Hematopoietic multipotent progenitor cell treated with erythropoietin and hydrocortisone succinate and interleukin-3 and kit ligand, for 4 days (in vitro differentiated cells): ENCODE measurements at places on chromosomes 1 and 21.
A peak's percentile ranks its signal among the peaks of the same experiment; 100 is the strongest.

- DNase-seq, result no peak
Measured at GRCh38 chr1:32170991-32171390, 8.5 kb upstream of the TXLNA start.

DNA sequence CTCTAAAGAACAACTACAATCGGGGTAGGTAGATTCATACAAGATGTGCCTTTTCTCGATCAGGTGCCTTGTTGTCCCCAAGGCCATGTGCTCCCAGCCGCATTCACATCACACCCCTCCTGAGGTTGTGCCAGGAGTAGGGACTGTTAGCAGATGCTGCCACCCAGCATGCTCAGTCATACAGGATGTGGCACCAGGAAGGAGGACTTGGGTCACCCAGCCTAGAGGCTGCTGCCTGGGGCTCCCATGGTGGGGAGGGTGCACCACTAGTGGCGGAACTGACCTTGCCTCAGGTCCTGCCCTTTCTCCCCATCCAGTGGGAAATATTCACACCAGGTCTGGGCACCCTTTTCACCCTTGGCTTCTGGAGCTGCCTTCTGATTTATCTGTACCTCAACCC lies 8.3 kb downstream of the TEX35 start:
- no peak for DNase-seq

- no peak for DNase-seq
Measured at GRCh38 chr1:198610362-198610761, 28.5 kb upstream of the PTPRC start.

- no peak for DNase-seq
Measured at GRCh38 chr1:1162597-1163537, 10.8 kb upstream of the TTLL10 start.

- no peak for DNase-seq
Measured at GRCh38 chr1:207084232-207084631, 4.4 kb upstream of the C4BPB start.

DNA sequence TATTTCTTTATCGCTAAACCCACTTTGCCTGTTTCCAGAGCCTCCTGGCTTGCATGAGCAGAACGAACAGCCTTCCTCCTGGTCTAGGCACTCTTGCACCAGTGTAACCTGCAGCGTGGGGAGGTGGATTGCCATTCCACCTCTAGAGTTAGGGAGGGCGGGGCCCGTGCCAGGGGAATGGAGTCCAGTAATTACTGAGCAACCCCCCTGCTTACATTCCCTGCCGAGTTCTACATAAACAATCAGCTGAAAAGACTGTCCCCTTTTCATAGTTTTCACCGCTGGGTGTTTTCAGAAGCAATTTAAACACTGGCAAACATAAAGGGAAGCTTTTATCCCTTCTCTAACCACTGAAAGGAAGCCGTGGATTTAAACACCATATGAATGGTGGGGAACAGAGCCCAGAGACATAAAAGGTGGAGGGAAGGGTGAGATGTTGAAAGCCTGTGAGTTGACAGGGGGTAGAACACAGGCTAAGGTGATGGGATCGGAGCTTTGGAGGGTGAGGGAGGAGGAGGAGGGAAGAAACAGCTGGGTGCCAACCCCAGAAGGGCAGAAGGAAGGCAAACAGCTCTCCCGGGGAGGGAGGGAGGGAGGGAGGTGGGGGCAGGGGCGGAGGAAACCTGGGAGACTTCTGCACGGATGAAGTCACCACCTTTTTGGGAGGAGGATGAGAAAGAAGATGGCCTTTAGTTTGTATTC lies 68.0 kb upstream of the WDR26 start:
- DNase-seq, result no peak

GRCh38 chr1:211335522-211336157 lies 9.0 kb downstream of the TRAF5 start:
- DNase-seq, result no peak

- peak; percentile 66 for DNase-seq
Measured at GRCh38 chr1:169809370-169810095, 14.8 kb upstream of the METTL18 start.

DNA sequence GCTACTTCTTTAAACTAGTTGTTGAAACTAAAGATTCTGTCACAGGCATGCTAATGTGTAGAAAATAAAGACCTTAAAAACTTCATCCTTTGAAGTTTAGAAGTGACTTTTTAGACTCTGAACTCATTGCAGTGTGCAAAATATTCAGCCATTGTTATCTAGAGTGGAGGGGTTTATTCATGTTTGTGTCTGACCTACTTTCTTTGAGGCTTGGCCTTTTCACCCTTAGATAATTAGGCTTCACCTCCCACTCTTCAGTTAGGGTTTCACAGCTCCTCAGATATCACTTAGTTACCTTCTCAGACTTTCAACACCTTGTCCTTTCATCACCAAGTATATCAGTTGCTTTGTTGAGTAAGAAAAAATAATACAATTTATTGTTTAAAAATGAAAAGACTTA lies 75.9 kb downstream of the IVNS1ABP start:
- no peak for DNase-seq

DNA sequence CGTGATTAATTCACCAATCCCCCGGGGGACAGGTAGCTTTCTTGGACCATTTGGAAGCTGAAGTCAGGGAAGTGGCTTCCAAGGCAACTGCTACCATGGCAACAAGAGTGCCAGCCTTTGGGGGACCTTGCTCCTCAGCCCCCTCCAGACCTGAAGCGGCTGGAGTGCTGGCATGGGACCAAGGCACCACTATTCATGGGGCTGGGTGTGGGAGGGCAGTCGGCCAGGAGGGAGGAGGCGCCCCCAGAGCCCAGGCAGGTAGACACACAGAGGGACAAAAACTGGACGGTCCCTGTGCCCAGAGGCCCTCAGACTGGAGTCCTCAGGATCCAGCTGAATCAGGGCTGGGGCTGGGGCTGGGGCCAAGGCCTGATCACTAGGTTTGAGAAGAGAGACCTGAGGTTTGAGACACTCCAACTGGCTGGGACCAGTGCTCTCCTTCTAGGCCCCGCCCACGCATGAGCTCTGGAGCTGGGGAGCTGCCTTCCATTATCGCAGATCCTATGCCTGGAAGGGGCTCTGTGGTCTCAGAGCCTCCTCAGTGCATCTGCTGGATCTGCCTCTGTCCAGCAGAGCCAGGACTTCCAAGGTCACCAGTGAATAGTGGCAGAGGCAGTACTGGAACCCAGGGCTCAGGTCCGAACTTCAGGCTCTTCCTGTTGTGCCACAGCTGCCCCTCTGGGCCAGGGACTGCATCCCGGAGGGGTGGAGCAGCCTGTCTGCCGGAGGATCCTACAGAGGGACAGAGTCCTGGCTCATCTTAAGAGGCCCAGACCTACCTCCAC lies 3.3 kb upstream of the KNCN start:
- DNase-seq, result no peak

DNA sequence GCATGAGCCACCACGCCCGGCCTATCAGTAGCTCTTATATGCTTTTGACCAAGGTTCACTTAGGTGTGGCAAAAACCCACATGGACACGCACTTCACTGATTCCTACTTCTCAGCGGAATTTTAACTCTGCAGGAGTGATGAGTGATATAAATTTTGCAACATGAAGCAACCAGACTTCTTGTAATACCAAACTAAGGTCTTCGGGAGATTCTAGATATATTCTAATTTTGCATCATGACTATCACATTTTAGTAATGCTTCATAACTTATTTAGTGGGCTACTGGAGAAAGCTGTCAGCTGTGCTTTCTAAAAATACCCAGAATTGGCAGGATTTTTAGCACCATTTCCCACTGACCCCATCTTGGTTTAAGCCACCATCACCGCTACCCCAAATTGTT lies 27.8 kb downstream of the RHCE start:
- no peak for DNase-seq

- DNase-seq, result no peak
Measured at GRCh38 chr21:37903396-37903795, 12.9 kb downstream of the KCNJ6 start.

- no peak for DNase-seq
Measured at GRCh38 chr1:10108948-10109708, 76.4 kb downstream of the UBE4B start.

GRCh38 chr1:173403996-173404395 lies 73.1 kb upstream of the PRDX6 start:
- no peak for DNase-seq

- no peak for DNase-seq
Measured at GRCh38 chr1:22643381-22643780, at the start of gene C1QC. Gene C1QC, plus strand, starts transcription at chr1:22643633. Its CDS starts 391 bp downstream, at chr1:22644024.

GRCh38 chr1:234676103-234676594 lies 66.2 kb upstream of the IRF2BP2 start:
- peak; percentile 85 for DNase-seq

DNA sequence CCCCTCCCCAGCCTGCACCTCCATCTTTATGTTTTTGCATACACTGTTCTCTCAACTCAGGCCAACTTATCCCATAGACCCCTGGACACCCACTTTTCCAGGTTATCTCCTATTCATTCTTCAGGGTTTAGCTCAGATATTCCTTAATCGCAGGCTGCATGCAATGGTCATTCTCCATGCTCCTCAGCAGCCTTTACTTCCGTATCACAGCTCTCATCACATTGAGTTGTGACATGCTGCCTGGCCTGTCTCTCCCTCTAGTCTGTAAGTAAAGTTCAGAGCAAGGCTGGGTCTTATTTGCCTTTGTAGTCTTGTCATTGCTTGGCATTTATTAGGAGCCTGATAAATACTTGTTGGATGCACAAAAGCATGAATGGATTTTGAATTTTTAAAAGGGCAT lies 6.9 kb downstream of the DNAJC6 start:
- no peak for DNase-seq

GRCh38 chr1:245691897-245692296 lies 537.1 kb downstream of the KIF26B start:
- no peak for DNase-seq

DNA sequence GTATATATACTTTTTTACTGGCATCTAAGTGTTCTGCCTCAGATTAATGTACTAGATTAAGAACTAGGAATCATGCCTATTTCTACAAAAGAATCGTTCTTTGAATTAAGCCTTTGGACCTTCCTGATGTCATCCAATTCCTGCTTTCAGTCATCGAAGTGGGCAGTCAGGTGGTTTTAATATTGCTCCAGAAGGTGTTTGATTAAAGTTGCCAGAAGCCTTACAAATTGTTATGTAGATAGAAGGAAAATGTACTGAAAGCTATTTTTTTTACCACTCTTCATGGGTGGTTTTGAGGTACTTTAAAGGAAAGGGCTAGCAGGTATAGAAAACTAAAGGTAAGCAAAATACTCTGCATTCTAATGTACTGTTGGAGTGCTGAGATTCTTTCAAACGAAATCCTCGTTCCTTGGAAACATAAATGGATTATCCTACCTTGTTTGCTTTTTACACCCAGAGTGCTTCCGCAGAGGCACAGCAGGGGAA lies 716 bp downstream of the CTBS start:
- peak; percentile 27 for DNase-seq

- no peak for DNase-seq
Measured at GRCh38 chr21:25528515-25528914, 78.8 kb downstream of the MRPL39 start.

GRCh38 chr1:37930246-37931101 lies 16.4 kb downstream of the INPP5B start:
- peak; percentile 73 for DNase-seq

DNA sequence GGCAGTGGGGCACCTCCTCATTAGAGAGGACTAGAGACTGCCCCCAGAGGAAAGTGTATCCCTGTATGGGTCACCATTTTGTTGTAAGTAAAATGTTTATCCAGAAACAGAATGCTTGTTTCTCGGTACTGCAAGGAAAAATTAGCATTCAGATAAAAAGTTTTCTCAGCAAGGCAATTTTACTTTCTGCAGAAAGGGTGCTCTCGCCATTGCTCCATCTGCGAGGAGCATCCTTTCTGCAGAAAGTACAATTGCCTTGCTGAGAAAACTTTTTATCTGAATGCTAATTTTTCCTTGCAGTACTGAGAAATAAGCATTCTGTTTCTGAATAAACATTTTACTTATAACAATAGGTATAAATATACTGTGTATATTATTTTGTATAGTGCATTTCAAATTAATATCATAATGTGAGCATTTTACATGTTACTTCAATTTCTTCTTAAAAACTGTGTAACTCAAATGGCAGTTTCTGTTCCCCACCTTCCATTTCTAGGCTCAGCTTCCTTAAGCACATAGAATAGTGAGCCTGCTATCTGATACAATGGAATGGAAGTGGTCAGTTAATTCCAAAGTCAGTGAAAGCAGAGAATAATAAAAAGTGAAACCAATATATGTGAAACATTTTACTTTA lies 76.5 kb upstream of the DESI2 start:
- peak; percentile 7 for DNase-seq

GRCh38 chr1:172638885-172639831 lies 19.7 kb upstream of the FASLG start:
- DNase-seq, result peak; percentile 48

DNA sequence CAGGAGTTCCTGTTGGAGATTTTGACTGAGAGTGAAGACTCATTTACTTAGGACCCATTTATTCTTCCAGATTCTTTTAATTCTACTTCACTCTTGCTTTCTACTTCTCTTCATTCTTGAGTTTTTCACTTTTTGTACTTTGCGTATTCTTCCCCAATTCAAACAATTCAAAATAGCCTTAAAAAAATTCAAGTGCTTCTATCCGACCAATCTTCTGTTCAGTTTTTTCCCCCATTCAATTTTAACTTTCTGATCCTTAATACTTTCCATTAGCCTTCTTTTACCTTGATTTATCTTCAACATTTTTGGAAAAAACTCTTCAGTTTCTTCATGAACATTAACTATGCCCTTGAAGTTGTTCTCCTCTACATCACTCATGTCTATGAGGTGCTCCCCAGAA lies 21.1 kb downstream of the ZFYVE9 start:
- no peak for DNase-seq

- DNase-seq, result peak; percentile 53
Measured at GRCh38 chr1:24786191-24786590, 40.9 kb downstream of the CLIC4 start.

DNA sequence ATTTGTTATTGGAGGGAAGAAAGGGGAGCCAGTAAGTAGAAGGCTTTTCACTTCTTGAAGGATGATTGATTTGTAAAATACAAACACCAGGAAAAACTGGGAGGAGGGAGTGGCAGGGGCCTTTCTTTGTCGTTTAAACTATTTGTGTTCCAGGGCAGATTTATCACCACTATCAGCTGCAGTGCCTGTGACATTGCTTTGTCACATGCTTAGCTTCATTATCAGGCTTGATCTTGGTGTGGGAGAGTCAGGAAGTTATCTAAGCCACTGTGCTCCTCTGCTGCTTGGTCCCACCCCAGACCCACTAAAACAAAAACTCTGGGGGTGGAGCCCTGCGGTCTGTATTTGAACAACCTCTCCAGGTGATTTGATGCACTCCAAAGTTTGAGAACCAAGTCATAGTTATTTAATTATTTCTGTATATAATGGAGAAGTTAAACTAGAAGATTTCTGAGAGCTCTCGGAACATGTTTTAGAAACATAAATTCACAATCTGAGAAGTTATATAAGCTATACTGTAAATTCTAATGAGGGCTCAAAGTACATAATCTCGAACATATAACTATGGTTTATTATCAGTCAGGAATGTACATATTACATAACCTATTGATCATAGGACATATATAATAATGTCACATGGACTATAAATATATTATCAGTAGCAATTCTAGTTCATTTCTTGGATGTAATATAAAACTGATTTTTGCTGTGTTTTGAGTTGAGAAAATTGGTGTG lies 87.9 kb downstream of the CDC14A start:
- peak; percentile 90 for DNase-seq

- no peak for DNase-seq
Measured at GRCh38 chr1:78334952-78335351, 155.8 kb upstream of the PTGFR start.
